GM12864 (cell line): ENCODE measurements at places on chromosomes 1 and 21.
A peak's percentile ranks its signal among the peaks of the same experiment; 100 is the strongest.

- DNase-seq = no peak
Observed at GRCh38 chr21:42468491-42469131, 27.4 kb downstream of the RSPH1 start.

- no peak for DNase-seq
Observed at GRCh38 chr1:19648689-19649088, 4.6 kb downstream of the NBL1 start.

GRCh38 chr21:16308269-16308668, 578.5 kb downstream of the USP25 start:
- DNase-seq = no peak

GRCh38 chr1:229027158-229027557, 243.8 kb upstream of the RAB4A start:
- DNase-seq = no peak

GRCh38 chr1:207805841-207806421, 54.1 kb downstream of the CD46 start:
- DNase-seq = no peak

DNA sequence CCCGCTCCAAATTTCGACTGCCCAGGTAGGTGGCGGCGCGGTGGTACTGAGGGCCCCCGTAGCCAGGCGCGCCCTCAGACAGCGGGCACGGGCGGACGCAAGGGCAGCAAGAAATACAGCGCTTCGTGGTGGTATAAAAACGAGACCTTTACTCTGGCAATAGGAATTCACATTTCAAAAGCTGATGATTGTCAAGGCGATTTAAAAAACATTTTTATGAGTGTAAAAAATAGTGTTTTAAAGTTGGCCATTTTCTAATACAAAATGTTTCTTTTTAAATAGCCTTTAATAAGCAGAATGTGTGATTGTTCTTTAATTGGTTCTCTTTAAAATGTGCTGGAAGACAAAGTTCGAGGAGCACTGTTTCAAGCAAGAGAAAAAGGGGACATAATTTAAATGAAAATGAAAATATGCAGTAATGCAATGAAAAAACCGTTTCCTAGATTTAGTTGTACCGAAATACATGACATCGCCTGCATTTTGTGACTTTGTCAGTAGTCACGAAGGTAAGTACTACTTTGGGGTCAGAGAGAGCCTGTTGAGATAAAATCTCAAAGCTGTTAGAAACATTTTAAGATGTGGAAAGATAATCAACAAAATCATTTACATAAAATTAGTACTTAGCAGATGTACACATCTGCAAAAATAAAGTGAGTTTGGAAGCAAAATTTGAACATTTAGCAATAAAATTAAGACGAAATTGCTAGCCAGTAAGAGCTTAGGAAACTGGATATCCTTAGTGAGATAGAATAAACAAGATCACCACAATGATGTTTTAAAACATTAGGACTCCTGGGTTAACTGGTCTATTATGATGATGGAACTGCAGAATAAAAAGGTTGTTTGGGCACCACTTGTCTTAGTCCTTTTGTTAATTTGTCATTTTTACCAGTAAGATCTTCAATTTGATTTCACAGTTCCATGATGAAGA, 1.1 kb upstream of the PSMG1 start:
- DNase-seq = no peak

DNA sequence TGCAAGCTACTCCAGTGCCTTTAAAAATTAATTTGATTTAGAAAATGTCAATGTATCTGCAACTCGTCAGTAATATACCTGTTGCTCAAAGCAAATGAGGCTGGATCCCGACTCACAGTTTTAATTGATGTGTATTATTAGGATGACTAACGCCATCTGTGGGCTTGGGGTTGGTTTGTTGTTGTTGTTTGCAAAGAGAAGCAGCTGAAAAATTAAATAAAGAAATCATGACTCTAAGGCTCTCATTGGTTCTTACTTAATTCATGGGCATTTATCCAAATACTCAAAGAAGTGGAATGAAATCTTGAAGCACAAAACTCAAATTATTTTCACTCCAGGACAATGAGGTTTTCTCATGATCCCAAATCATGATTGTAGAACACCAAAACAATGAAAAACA, 46.4 kb downstream of the SEC16B start:
- DNase-seq = no peak

GRCh38 chr1:109630898-109631512, 11.4 kb downstream of the AMPD2 start:
- no peak for DNase-seq

DNA sequence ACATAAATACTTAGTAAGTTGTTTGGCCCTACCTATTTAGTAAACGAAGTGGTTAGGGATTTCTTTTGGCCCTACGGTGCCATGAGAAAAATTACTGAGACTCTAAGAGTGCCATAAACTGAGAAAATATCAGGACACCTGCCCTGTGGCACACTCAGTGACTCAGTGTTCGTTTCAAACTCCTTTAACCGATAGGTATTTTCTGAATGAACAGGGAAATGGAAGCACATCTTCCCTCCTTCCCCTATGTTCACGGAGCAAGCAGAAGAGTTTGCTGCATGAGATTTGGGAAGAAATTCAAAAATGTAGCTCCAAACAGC, 134.2 kb downstream of the KAZN start:
- no peak for DNase-seq

- no peak for DNase-seq
Observed at GRCh38 chr1:198830412-198830811, 191.6 kb downstream of the PTPRC start.

DNA sequence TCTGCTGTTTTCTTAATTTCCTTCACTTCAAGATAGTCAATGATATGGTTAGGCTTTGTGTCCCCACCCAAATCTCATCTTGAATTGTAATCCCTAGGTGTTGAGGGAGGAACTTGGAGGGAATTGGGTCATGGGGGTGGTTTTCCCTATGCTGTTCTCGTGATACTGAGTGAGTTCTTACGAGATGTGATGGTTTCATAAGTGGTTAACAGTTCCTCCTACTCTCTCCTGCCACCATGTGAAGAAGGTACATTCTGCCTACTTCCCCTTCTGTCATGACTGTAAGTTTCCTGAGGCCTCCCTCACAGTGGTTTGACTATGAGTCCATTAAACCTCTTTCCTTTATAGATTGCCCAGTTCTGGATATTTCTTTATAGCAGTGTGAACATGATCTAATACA, 74.0 kb upstream of the SAMSN1 start:
- DNase-seq = peak; percentile 50

DNA sequence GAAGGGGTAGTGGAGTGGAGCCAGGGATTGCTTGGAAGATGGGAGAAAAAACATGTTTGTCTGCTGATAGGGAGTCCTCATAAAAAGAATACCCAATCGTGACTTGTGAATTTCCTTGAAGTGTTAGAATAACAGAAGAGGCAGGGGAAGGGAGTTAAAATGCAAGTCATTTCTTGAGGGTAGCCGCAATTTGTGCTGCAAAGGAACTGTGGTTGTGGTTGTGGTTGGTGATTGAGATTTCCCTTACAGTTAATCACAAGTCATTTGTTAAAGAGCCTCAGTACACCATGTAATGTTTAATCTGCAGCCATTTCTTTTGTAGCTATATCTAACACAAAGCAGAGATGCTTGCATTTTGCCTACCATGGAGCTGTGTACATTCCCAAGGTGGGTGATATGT, 38.5 kb upstream of the EGLN1 start:
- peak; percentile 24 for DNase-seq

DNA sequence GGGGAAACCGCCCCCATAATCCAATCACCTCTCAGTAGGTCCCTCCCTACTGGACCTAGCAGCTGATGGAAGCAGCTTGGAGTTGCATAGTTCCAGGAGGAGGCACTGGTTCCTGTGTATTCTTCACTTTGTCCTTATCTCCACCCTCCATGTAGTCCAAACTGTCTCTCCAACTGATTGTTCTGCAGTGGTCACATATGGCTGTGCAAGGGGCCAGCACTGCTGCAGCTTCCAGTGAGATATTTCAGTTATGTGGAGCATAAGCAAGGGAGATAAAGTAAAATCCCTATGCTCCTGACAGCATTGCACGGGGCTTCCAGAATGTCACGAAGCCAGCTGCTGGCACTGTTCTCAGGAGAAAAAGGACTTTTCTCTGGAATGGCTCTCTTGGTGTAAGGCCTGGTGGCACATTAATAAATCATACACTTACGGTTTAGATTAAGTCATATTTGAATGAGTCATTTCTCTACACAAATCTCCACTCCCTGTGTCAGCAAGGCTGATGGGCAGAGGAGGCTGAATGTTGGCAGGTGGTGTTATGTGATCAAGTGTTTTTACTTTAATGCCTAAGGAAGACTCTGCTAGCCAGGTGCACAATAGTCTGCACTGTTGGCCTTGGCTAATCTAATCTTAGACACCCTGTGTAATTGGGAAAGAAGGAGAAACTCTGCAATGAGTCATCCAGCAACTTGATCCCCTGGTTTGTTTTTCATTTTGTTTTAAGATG, 93.4 kb downstream of the KCNK1 start:
- no peak for DNase-seq
